Activated B cell treated with CpG ODN at 0.5 μM for 24 hours (primary cell): ENCODE measurements at places on chromosomes 5 and 9. TPM values are rescaled to one million over a fixed set of nuclear protein-coding genes. Genes with fewer than 3 reads are reported as not detected.

THG1L gene
- 25.6 and 28.9 TPM in 2 replicates for total RNA-seq

SLC27A4 gene
- 13.6 and 14.4 TPM in 2 replicates for total RNA-seq

TMEM203 gene
- 32.7 and 34.1 TPM in 2 replicates for total RNA-seq

HK3 gene
- 0.10 and 0.55 TPM in 2 replicates for total RNA-seq

CCL28 gene
- total RNA-seq: 10.7 and 11.6 TPM in 2 replicates

COX7C gene
- 486 and 584 TPM in 2 replicates for total RNA-seq

PCDHGB2 gene
- total RNA-seq: 2.2 and 2.6 TPM in 2 replicates

FREM1 gene
- total RNA-seq: not detected in 2 replicates

MEGF10 gene
- not detected in 2 replicates for total RNA-seq

SLC25A2 gene
- total RNA-seq: 2.6 and 3.9 TPM in 2 replicates
